ENCODE measurements at places on chromosomes 5 and 9.
A peak's percentile ranks its signal among the peaks of the same experiment; 100 is the strongest.

GRCh38 chr9:109639674-109640579 lies 140.1 kb upstream of the PALM2AKAP2 start:
- H3K4me1 ChIP-seq: no peaks in the 10 kb centered on the region
- H3K4me3 ChIP-seq: peak overlapping the region; percentile 34
- no peaks in the 10 kb centered on the region for H3K36me3 ChIP-seq
- peaks cover 13% of the 10 kb centered on the region for H3K27me3 ChIP-seq
- DNase-seq: peak; percentile 55

- H3K36me3 ChIP-seq: peaks cover 5% of the 10 kb centered on the region
- no peaks in the 10 kb centered on the region for H3K27me3 ChIP-seq
- no peak overlapping the region for H3K27ac ChIP-seq
- no peaks in the 10 kb centered on the region for H3K4me1 ChIP-seq
These were observed 31.2 kb upstream of the CDK5RAP2 start for GRCh38 chr9:120610975-120611689.

DNA sequence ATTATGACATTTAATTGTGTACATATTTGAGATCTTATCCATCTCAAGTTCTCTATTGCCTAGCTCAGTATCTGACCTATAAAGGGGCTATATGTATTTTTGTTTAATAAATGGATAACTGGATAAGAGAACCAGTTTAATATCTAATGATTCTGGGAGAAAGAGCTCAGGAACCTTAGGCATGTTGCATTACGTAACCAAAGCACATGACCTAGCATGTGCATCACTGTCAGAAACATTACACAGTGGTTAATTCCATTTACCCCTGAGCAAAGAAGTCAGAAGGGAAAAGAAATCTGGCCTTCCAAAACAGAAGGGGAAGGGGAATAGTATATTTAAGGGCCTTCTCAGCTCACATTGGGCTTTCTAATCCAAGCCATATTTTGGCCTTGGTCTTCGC lies 12.3 kb downstream of the PAPPA start:
- no peaks in the 10 kb centered on the region for H3K36me3 ChIP-seq
- no peak overlapping the region for H3K27ac ChIP-seq

- H3K36me3 ChIP-seq: no peaks in the 10 kb centered on the region
- no peak for DNase-seq
- H3K4me1 ChIP-seq: no peaks in the 10 kb centered on the region
- H3K27ac ChIP-seq: no peak overlapping the region
These were observed 1236.0 kb downstream of the MAT2B start for GRCh38 chr5:164741376-164741775.

DNA sequence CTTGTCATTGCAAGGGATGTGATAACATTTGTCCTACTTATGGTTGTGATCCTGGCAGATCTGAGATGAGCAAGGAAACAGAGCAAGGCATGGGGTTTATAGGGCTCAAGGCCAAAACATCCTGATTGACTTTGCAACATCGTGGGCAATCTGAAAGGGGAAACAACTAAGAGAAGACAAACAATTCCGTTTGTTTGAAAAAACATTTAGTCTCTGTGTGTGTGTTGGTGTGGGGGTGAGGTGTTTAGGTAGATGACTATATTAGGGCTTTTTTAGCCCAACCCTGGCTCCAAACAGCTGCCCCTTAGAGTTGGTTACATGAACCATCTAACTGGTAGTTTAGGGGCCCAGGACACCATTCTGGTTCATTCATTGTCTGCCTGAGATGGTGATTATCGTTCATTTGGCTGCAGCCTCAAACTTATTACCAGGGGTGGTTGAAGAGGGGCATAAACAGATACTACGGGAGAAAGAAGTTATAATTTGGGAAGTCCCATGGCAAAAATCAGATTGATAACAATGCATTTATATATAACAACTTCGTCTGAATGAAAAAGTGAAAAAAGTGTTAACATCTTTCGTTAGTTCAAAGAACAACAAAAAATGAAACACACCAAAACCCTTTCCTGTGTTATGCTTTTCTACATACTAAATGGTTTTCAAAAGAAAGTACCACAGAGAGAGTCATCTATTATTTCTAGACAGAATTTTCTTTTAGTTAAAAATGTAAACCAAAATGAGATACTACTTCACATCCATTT lies 5.7 kb downstream of the FYB1 start:
- H3K27ac ChIP-seq: no peak overlapping the region
- no peak for DNase-seq
- no peaks in the 10 kb centered on the region for H3K27me3 ChIP-seq
- no peaks in the 10 kb centered on the region for H3K4me1 ChIP-seq
- H3K4me3 ChIP-seq: no peak overlapping the region

DNA sequence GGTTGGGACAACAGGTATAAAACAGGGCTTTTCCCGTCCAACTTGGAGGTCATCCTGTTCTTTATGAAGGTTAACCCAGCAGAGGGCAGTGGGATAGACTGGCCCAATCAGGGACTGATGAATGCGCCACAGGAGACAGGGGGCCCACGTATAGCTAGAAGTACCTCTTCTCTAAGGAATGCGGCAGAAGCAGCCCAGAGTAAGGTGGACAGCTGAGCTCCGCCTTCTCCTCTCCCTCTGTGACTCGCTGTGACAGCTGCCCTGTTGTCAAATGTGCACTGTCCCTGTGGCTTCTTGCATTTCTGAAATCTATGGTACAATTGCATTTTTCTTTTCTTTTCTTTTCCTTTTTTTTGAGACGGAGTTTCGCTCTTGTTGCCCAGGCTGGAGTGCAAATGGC lies 306.6 kb downstream of the FBXL7 start:
- no peak overlapping the region for H3K27ac ChIP-seq
- no peaks in the 10 kb centered on the region for H3K4me1 ChIP-seq
- no peaks in the 10 kb centered on the region for H3K27me3 ChIP-seq
- H3K4me3 ChIP-seq: no peak overlapping the region

DNA sequence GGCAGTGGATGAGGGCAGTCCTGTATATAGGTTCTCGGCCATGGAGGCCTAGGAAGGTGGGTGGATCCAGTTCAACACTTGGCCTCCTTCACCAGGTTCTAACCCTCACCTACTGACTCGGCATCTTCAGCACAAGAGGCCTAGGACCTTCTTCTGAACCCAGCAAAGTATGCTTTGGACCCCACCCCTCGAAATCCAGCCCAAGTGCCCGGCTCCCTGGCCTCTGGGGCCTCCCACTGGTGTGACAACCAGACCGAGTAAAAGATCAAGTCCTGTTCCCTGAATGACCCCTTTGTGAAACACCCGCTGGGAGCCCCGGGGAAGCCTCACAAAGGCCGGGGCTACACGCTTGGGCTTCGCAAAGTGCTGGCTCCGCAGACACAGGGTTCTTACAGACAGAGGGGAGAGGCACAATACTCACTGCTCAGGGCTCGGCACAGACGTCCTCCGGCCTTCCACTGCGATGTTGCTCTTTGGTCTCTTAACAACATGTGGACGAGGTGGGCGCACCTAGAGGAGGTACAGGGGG lies 47.0 kb downstream of the CRB2 start:
- no peak for DNase-seq
- H3K36me3 ChIP-seq: no peaks in the 10 kb centered on the region
- H3K27ac ChIP-seq: no peak overlapping the region
- H3K4me3 ChIP-seq: no peak overlapping the region

DNA sequence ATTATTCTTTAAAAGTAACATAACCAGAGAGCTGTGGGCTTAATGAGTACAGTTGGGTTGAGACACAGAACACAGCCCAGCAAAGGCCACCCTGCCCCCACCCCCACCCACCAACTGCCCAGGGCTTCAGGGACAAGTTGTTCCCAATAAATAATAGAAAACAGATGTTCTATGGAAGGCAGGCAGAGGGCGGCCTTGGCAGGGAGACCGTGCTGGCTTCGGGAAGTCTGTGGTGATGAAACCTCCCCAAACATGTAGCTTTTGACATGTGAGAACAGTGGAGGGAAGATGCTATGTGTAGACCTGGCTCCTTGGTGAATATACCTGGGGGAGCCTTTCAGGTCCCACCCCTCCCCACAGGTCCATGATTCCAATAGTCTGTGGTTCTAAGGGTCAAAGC lies 10.0 kb downstream of the TRAF1 start:
- DNase-seq: no peak
- H3K27ac ChIP-seq: peak overlapping the region; percentile 39
- peaks cover 6% of the 10 kb centered on the region for H3K4me1 ChIP-seq
- H3K4me3 ChIP-seq: no peak overlapping the region
- no peaks in the 10 kb centered on the region for H3K27me3 ChIP-seq
- H3K36me3 ChIP-seq: no peaks in the 10 kb centered on the region

DNA sequence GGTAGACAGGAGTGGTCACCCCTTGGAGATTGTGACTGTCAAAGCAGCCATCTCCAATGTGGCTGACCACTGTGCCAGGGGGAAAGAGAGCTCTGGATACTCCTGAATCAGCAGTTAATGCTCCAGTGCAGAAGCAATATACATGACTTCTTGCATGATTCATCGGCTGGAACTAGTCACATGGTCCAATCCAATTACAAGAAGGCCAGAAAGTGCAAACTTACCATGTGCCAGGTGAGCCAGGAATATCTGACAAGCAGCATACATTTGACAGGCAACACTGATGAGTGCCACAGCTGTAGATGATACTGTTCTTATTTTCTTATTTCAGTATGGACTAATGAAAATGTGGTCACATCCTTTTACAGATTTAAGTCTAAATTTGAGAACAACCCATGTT lies 440.0 kb upstream of the MPDZ start:
- no peak for DNase-seq
- no peak overlapping the region for H3K4me3 ChIP-seq
- H3K27me3 ChIP-seq: no peaks in the 10 kb centered on the region
- no peak overlapping the region for H3K27ac ChIP-seq
- H3K4me1 ChIP-seq: no peaks in the 10 kb centered on the region

- no peak overlapping the region for H3K27ac ChIP-seq
- no peaks in the 10 kb centered on the region for H3K27me3 ChIP-seq
- H3K4me1 ChIP-seq: no peaks in the 10 kb centered on the region
- H3K36me3 ChIP-seq: no peaks in the 10 kb centered on the region
- DNase-seq: no peak
These were observed 276.0 kb downstream of the AUH start for GRCh38 chr9:91085517-91086291.

GRCh38 chr5:67773411-67774266 lies 441.9 kb upstream of the PIK3R1 start:
- H3K4me3 ChIP-seq: no peak overlapping the region
- DNase-seq: no peak
- H3K36me3 ChIP-seq: no peaks in the 10 kb centered on the region
- peaks cover 35% of the 10 kb centered on the region for H3K4me1 ChIP-seq
- no peak overlapping the region for H3K27ac ChIP-seq

- DNase-seq: no peak
- H3K27ac ChIP-seq: no peak overlapping the region
- no peaks in the 10 kb centered on the region for H3K4me1 ChIP-seq
- no peak overlapping the region for H3K4me3 ChIP-seq
- H3K36me3 ChIP-seq: no peaks in the 10 kb centered on the region
- no peaks in the 10 kb centered on the region for H3K27me3 ChIP-seq
These were observed 327.7 kb downstream of the PIK3R1 start for GRCh38 chr5:68543212-68543611.

DNA sequence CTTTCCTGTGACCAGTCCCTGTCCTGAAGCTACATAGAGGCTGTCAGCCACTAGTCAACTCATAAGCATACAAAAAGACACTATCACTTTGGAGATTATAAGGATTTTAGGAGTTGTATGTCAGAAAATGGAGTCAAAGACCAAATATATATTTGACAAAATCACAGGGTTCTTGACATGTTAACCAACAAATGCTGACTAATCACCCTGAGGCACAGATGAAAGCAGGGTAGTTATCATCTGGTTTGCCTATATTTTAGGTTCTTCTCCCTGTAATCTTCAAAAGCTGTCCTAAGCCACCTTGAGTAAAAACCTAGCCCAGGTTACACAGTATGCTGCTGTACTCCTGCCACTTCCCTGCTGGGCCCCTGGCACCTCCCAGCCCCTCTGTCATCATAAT lies 64.7 kb upstream of the ERCC6L2 start:
- DNase-seq: no peak
- no peaks in the 10 kb centered on the region for H3K4me1 ChIP-seq
- H3K36me3 ChIP-seq: no peaks in the 10 kb centered on the region
- H3K27me3 ChIP-seq: no peaks in the 10 kb centered on the region
